ENCODE measurements at places on chromosomes 2 and 18.

- peak; percentile 24 for DNase-seq
Measured at GRCh38 chr2:11835403-11835802, 89.0 kb downstream of the LPIN1 start.

DNA sequence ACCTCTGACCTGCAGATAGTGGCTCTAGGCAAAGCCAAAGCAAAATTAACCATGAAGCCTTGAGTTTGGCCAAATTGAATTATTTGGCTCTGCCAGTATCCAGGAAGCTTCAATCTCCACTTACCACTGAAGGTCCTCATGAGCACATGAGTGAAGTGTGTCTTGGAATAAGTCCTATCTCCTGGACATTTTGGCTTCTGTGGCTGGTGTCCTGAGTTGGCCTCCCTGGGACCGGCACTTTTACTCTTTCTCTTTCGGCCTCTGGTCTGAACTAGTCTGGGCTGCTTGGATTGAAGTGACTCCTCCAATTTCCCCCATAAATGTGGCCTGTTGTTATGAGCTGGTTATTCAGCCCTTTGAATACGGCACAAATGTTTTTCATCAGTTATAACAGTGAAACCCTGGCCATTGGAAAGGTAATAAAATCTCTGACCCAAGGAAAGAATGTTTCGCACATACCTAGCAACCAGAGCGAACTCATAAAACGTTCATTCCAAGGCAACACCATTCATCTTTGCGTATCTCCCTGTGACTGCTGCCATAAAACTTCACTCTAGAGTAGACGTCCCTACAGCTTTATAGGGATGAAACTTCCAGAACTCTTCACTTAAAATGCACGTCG, 216.4 kb downstream of the LPIN1 start:
- DNase-seq = no peak

DNA sequence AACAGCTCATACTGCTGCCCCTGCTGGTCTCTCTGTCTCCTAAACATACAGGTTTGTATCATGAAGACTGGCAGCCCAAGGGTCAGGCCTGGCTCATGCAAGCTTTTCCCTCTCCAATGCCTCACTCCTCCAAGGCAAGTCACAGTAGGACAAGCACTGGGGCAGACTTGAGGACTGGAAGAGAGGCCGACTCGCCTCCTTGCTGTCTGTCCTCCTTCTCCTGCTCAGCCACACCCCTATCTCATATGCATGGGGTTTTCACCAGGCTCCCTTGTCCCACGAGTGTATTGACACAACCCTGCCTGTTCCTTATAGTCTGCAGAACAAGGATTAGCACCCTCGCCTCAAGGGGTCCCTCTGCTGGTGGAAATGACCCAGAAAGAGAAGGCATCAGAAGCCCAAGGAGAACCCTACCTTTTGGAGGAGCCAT, 223.7 kb downstream of the SOX11 start:
- DNase-seq = peak; percentile 31

DNA sequence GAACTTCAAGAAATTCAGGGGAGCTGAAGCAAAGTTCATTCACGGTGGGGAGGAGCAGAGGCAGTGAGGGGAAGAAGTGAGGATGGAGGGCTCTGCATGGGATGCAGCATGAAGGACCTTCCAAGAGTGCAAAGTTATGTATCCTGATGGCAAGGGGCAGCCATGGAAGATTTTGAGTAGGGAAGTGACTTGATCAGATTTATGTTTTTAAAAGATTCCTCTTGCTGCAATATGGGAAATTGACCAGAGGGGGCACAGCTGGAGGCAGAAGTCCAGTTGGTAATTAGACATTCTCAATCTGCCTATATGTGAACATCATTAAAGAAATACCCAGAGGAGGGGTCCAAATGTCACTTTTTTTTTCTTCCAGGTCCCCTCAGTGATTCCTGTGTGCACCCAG, 21.5 kb upstream of the ANXA4 start:
- no peak for DNase-seq

DNA sequence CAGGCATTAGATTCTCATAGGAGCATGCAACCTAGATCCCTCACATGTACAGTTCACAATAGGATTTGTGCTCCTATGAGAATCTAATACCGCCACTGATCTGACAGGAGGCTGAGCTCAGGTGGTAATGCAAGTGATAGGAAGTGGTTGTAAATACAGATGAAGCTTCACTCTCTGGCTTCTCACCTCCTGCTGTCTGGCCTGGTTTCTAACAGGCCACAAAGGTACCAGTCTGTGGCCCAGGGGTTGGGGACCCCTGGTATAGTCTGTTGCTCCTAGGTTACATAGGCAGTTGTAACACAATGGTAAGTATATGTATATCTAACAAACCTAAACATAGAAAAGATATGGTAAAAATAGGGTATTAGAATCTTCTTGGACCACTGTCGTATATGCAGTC, 81.8 kb downstream of the EML4 start:
- DNase-seq = no peak

GRCh38 chr2:207892716-207893402, 123.2 kb upstream of the FZD5 start:
- DNase-seq = no peak

Data from NCI-H2171 treated with DMSO at 0.1 percent for 48 hours (cell line).